ENCODE measurements at places on chromosomes 4 and X.

- DNase-seq = no peak
Measured at GRCh38 chrX:94662689-94663088, 988.7 kb downstream of the FAM133A start.

GRCh38 chr4:53100501-53101190, 238.5 kb downstream of the RASL11B start:
- no peak for DNase-seq

DNA sequence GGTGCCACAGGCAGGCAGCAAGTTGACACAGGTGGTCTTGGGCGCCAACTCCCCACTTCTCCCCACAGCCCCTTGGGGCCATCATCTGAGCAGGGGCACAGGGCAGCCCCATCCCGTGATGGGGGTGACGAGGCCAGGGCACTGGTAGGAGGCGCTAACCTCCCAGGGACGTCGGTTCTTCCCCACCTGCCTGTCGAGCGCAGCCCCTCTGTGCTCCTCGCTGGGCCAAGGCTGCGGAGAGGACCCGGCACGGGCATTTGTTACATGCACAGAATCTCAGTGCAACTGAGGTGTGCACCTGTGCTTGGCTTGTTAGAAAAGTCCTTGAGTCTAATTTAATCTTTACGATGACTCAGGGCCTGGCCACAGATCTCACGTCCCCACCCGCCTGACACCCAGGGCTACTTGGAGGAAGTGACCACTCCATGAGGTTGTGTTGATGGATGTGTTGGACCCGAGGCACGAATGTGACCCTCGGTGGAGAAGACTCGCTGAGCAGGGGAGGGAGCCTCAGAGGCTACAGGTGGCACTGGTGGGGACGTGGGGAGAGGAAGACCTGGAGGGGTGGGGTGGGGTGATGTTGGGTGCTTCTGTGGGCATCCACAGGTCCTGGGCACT, 3.1 kb upstream of the SH3TC1 start:
- DNase-seq = no peak

- DNase-seq = no peak
Measured at GRCh38 chr4:103692615-103693014, 27.2 kb downstream of the TACR3 start.

DNA sequence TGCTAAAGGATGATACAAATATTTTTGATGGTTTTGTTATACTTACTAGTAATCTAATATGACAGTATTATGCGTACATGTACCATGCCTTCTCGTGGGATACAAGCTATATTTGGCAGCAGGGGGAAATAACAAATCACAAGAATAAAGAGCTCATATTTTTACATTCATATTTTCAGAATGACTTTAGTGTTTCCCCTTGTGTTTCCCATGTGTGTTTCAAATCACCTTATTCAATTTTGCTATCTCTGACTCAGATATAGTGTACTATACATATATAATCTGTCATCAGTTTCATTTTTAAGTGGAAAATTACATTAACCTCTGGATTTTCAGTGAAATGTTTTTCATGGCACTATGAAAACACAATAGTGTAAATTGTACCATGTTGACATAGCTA, 146.8 kb downstream of the RPA4 start:
- no peak for DNase-seq

DNA sequence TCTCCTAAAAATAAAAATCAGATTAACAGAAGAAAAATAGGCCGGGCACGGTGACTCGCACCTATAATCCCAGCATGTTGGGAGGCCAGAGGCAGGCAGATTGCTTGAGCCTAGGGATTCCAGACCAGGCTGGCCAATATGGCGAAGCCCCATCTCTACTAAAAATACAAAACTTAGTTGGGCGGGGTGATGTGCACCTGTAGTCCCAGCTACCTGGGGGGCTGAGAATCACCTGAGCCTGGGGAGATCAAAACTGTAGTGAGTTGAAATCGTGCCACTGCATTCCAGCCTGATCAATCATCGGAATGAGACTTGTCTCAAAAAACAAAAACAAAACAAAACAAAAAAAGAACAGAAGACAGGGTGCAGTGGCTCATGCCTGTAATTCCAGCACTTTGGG, 32.8 kb upstream of the NOCT start:
- DNase-seq = no peak

DNA sequence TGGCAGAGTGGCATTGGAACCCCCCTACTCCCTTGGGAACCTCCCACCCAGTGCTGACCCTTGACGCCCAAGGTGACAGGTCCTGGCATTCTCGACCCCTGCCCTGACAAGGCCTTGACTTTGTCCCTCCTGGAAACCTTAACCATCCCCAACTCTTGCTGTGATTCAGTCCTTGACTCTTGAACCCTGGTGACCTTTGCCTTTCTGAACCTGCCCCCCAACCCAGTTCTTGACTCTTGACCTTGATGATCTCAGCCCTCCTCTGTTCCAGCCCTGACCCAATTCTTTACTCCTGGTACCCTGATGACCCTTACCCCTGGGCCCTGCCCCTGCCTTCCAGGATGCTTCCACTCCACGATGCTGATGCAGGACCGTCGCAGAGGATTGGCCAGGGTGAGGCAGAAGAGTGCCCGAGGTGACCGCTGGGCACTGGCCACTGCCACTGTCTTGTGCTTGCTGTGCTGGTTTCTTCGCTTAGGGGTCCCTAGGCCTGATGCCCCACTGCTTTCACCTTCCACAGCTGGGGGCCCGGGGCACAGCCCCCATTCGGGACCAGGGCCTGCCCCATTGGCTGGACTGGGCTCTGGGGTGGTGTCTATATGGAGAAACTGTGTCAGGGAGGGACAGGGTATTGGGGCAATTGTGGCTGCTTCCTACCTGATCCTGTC, 1.7 kb downstream of the CACNA1F start:
- no peak for DNase-seq

- DNase-seq = no peak
Measured at GRCh38 chrX:94942603-94943002, 1268.6 kb downstream of the FAM133A start.

GRCh38 chr4:140004922-140005627, 148.9 kb downstream of the MAML3 start:
- no peak for DNase-seq

DNA sequence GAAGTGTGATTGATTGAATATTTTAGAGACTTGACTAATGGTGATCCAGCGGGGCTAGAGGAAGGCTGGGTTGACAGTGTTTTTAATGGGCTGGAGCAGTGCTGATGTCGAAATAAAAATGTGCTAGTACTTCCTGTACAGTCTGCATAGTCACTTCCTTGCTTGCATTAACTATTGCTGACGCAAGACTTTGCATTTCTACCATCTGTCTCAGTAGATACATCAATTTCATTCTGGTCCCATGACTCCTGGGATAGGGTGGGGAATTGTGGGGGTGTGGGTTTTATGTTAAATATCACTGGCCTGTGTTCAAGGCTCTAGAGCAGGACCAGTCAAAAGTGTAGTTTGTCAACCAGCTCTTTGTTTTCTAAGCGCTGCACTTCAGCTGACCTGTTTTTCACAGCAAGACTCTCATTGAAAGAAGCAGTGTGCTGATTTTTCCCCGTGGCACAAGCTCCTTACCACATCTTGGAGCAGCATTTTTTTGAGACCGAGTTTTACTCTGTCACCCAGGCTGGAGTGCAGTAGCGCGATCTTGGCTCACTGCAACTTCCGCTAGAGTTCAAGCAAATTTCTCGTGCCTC, 35.2 kb upstream of the PHEX start:
- DNase-seq = no peak

GRCh38 chr4:25223802-25224375, 9.9 kb upstream of the PI4K2B start:
- no peak for DNase-seq

DNA sequence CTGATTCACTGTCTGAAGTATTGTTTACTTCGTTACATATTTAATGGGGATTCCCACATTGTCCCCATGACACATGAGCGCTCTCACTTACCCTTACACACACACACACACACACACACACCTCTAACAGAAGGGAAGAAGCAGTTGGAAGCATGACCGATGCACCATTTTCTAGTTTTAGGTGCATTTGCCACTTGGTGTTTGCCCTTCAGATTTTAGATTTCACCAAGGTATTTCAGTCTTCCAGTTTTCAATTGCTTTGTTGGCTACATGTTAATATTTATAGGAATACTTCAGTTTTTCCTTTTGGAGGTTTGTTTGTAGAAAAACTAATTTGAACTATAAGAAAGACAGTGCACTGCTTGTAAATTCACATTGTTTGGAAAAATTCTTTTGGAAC, 3.1 kb downstream of the POU4F2 start:
- DNase-seq = no peak

- DNase-seq = no peak
Measured at GRCh38 chr4:26287756-26288155, 33.1 kb upstream of the RBPJ start.

GRCh38 chr4:158025131-158025530, 147.7 kb downstream of the GASK1B start:
- no peak for DNase-seq

GRCh38 chr4:137656661-137657060, 124.4 kb upstream of the PCDH18 start:
- no peak for DNase-seq

DNA sequence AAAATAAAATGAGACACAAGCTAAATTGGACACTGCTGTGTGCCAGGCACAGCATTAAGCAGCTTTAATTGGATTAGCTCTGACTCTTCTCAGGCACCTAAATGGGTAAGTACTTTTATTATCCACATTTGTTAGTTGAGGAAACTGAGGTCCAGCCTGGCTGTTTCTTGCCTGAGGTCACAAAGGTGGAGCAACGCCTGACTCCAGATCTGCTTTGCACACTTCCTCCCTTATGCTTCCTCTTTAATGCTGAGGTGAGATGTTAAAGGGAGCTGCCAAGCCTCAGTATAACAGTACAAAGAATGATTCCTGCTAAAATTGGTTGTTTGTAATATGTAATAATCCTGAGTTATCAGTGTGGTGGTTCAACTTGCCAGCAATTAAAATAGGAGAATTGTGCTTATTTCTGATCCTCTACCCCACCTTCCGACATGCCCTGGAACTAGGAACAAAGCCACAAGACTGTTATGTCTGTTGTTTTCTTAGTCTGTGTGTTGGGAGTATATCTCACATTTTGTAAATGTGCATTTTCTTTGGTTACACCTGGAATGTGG, 74.4 kb downstream of the AFF1 start:
- no peak for DNase-seq

DNA sequence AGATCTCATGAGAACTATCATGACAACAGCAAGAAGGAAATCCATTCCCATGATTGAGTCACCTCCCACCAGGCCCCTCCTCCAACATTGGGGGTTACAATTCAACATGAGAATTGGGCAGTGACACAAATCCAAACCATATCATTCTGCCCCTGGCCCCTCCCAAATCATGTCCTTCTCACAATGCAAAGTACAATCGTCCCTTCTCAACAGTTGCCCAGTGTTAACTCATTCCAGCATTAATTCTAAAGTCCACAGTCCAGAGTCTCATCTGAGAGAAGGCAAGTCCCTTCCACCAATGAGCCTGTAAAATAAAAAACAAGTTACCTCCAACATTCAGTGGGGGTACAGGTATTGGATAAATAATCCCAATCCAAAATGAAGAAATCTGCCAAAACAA, 14.9 kb upstream of the CLDN34 start:
- DNase-seq = no peak

DNA sequence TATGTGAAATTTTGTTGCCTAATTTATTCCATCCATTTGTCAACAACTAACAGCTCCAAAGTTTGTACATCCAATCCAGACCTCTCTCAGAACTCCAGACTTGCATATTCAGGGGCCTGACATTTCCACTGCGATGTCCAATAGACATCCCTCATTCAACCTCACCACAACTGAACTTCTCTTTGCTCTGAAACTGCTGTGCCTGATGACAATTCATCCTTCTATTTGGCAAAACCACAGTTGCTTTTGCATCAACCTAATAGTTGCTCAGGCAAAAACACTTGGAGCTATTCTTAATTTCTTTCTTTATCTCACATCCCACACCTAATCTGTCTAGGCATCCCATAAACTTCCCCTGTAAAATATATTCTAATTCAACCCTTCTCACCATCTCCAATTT, 56.5 kb downstream of the ANTXR2 start:
- DNase-seq = no peak

DNA sequence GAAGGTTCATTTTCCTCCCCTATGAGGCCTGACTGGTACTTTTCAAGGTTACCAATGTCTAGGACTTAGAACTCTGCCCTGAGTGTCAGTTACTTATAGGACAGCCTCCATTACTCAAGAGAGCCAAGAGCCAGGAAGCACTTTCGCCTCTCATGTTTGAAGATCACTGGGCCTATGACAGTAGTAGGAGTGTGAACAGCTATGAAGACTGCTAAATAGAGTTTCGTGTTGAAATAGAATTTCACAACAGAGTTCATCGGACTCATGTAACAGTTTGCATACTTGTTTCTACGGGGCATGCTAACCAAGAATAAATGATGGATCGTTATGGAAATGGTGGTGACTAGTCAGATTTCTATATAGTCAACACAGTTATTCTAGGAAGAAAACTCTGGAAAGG, 97.8 kb upstream of the GPC4 start:
- DNase-seq = no peak

DNA sequence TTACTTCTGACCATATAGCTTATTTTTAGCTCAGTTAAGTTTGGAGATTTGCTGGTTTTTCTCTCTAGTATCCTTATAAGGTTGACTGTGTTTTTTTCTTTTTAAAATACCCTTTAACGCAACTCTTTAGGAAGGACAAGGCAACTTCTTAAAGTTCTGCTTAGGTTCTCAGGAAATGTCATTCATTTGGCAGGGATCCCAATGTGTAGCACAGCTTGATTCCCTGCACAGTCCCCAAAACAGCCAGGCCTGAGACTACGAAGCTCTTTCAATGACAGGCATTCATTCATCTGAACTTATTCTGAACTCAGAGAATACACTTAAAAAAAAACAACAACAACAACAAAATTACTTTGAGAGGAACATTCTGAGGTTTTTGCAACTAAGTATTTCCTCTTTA, 1765.8 kb downstream of the PCDH7 start:
- no peak for DNase-seq

GRCh38 chr4:154660052-154660451, 47.6 kb upstream of the FGG start:
- no peak for DNase-seq

DNA sequence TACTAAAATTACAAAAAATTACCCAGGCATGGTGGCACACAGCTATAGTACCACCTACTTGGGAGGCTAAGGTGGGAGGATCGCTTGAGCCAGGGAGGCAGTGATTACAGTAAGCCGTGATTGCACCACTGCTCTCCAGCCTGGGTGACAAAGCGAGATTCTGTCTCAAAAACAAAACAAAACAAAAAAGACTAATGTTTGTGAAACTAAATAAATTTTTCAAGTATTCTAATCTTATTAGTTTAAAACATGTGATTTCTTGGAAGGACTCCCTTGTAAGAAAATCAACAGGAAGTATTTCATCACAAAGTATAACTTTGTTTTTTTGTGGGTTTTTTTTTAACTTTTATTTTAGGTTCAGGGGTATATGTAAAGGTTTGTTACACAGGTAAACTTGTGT, 89.6 kb downstream of the EGF start:
- DNase-seq = no peak

DNA sequence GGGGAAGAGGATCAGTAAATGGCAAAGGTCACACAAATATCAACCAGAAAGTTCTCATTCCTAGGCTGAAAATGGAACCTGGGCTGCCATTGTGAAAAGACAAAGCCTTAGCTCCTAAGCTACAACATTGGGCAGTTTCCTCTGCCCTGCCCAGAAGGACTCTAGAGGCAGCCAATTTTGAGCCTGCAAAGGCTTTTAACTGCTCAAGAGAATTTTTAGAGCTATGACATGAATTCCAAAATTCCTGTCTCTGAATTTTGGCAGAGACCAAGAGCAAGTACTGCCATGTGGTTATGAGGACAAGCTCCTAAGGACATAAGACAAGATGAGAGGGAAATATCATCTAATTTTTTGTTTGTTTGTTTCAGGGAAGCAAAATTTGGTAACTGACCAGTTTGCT, 29.6 kb upstream of the IGFBP7 start:
- DNase-seq = no peak

GRCh38 chrX:112851161-112851779, 10.6 kb upstream of the AMOT start:
- DNase-seq = peak; percentile 82
